ENCODE measurements at places on chromosomes 3 and 15.
A peak's percentile ranks its signal among the peaks of the same experiment; 100 is the strongest.

DNA sequence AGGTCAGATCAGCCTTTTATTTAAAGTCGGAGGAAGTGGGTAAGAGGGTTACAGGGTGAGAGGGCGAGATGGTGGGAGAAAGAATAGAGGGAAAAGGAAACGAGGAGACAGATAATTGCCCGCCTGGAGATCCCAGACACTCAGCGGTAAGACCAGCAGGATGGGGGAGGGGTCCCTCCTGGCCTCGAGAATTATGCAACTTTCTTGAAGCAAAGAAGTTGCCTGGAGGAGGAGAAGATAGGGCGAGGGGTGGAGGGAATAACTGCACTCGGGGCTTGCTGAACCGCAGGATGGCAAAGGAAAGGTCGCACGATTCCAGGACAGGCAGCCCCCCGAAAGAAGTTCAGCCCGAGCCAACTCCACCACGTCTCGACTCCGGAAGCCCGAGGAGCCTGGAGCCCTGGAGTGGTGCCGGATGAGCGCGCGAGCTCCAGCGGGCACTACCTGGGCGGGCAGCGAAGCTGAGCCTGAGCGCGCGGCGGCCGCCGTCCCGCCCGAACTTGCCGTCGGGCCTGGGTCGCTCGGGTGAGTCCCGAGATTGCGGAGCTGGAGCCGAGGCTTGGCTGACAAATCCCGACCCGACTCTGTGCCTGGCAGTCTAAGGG, 402 bp downstream of the WWTR1 start:
- DNase-seq: peak; percentile 58

GRCh38 chr15:43901495-43901894, 74.7 kb downstream of the WDR76 start:
- no peak for DNase-seq

DNA sequence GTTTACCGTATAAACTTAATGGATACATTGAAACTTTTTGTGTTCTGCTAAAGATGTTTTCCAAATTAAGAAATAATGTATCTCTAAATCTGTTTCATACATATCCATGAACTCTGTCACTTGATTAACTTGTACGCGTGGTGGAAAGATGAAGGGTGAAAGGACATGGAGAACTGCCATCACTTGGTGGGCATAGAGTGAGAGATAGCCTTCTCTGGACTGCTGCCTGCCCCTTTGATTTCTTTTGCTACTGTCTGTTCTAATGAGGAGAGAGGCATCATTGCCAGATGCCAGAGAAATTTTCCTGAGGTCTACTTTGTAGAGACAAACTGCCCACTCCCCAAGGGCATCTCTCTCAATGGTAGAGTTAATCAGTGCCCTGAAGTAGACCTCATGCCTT, 120.5 kb downstream of the SLMAP start:
- no peak for DNase-seq

DNA sequence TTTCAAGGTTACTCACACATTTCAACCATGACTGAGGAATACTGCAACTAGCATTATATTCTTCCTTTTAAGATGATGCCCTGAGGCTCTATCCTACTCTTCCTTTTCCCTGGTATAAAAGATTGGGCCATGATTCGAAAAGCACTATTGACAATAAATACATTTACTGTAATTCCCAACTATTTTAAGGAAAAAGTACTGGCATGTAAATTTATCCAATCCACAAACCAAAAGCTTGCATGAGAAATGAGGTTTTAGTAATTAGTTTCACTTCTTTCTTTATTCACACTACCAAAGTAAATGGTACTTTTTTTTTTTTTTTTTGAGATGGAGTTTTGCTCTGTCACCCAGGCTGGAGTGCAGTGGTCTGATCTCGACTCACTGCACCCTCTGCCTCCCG, 310.2 kb downstream of the LRRC3B start:
- no peak for DNase-seq

GRCh38 chr3:132550579-132551305, 46.3 kb upstream of the ACKR4 start:
- no peak for DNase-seq

GRCh38 chr3:99708207-99708745, 69.9 kb downstream of the COL8A1 start:
- no peak for DNase-seq

GRCh38 chr3:62161371-62161770, 212.0 kb downstream of the FEZF2 start:
- no peak for DNase-seq

DNA sequence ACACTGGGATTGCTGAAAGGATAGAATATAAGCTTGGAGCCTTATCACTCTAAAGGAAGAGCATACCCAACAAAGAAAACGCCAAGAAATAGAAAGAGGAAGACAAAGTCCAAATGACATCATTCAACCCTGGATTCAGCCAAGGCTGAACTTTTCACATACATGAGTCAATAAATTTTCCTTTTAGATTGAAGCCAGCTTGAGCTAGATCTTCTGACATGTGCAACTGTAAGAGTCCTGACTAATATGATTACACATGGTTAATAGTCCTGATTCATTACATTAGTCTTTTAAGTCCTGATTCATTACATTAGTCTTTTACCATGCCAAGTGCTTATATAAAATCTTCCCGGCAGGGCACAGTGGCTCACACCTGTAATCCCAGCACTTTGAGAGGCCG, 13.6 kb upstream of the DENND6A start:
- no peak for DNase-seq

GRCh38 chr15:88586401-88587162, 34.6 kb upstream of the AEN start:
- DNase-seq: no peak

GRCh38 chr3:27791956-27792355, 69.8 kb upstream of the EOMES start:
- no peak for DNase-seq

DNA sequence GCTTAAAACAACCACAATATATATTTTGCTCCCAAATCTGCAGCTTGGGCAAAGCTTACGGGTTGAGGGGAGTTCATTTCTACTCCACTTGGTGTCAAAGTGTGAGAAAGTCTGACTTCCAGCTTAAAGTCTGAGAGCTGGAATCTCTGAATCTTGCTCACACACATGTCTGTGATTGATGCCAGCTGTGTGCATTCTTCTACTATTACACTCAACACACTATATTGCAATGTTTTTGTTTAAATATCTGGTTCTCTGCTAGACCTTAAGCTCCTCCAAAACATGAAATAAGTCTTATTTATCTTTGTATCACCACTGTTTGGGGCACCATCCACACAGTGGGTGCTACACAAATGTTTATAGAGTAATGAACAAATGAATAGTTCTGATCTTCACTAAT, 36.7 kb upstream of the SECISBP2L start:
- no peak for DNase-seq

GRCh38 chr3:194640829-194641228, 7.6 kb upstream of the TMEM44 start:
- DNase-seq: peak; percentile 48

GRCh38 chr3:89098964-89099585, 8.3 kb upstream of the EPHA3 start:
- DNase-seq: peak; percentile 44

All from activated CD8-positive, alpha-beta memory T cell treated with anti-CD3 and anti-CD28 coated beads, Interleukin-2, amount 10 ng/mL, durations not matched to agents 7 days and 5 days (primary cell).